Metanephros (tissue), 2 donors: ENCODE measurements at places on chromosomes 7 and 10. TPM values are rescaled to one million over a fixed set of nuclear protein-coding genes. Genes with fewer than 3 reads are reported as not detected.

Gene SLC39A12
- total RNA-seq, result not detected

Gene SPDYE1
- total RNA-seq, result not detected

Gene C10orf62
- 2.3 TPM for total RNA-seq

Gene NEUROD6
- not detected for total RNA-seq

Gene DNMBP
- 31.2 TPM for total RNA-seq

Gene ZNF503
- 72.3 TPM for total RNA-seq

Gene RABGEF1
- total RNA-seq, result 21.5 TPM

Gene MBL2
- not detected for total RNA-seq

Gene PROSER2
- 12.4 TPM for total RNA-seq

Gene TMEM254
- total RNA-seq, result 22.7 TPM
